ENCODE measurements at places on chromosomes 4 and X.
A peak's percentile ranks its signal among the peaks of the same experiment; 100 is the strongest.

DNA sequence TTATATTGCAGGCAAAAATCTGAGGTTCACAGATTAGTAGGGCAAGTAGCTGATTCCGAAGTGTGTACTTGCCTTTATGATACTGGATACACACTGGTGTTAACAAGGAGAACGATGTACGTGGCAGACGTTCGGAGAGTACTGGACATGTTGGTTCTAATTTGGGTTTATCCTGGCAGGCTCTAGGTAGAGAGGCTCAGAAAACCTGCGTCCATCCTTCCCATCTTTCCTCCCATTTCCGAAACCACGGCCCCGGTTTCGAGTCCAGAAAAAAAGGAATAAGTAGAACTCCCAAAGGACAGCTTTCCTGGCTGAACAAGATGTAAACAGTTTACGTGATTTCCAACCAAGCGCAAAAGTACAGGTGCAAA, 351 bp upstream of the SLC30A9 start:
- no peak for DNase-seq

GRCh38 chrX:101163166-101163565, 56.4 kb upstream of the DRP2 start:
- DNase-seq: no peak

DNA sequence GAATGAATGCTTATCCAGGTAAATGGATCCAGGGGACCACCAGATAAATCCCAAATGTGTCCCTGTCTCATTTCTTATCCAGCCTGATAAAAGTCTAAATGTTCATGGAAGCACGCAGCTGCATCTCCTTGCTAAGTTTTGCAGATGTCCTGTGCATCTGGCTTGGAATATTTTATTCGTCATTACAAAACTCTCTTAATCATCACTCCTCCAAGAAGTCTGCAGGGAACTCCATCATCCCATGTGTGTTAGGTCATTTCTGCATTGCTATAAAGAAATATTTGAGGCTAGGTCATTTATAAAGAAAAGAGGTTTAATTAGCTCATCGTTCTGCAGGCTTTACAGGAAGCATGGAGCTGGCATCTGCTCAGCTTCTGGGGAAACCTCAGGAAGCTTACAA, 297.2 kb downstream of the HS3ST1 start:
- DNase-seq: no peak

GRCh38 chrX:81263059-81263458, 61.2 kb downstream of the SH3BGRL start:
- no peak for DNase-seq

- no peak for DNase-seq
Observed at GRCh38 chr4:115113506-115114106, at the start of gene NDST4. Gene NDST4, minus strand, starts transcription at chr4:115113620. Its CDS starts 36,584 bp downstream, at chr4:115077036.

DNA sequence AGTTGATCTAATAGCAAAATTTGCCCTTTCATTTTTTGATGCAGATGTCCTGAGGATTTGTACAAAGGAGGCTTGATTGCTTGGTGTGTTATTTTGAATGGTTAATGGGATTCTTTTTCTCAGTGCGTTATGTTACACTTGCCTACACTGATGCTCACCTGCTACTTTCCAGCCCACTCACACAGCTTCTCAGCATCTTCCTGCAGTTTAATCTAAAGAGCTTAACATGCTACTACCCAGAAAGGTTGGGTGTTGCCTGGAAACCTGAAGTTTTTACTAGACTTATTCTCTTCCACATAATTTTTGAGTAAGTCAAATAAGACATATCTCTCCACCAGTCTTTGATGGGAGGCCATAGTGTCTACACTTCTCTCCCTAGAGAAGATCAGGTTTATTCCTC, 9.9 kb upstream of the GPR101 start:
- DNase-seq: no peak

DNA sequence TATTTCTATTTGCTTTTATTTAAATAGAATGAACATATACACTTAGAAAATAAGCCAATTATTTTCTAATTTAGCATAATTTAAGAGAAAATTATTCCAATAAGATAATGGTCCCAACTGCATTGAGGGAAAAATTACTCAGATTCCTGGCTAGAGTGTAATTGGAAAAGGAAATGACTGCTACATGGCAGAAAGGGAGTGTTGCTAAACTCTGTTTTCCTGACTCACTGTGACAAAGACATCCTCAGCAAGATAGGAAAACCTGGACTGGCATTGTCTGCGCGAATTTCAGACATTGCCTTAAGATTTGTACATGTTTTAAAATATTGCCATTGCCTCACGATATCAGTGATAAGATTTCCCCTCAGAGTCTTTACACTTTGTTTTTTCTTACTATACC, 8.2 kb downstream of the TNIP3 start:
- DNase-seq: no peak

DNA sequence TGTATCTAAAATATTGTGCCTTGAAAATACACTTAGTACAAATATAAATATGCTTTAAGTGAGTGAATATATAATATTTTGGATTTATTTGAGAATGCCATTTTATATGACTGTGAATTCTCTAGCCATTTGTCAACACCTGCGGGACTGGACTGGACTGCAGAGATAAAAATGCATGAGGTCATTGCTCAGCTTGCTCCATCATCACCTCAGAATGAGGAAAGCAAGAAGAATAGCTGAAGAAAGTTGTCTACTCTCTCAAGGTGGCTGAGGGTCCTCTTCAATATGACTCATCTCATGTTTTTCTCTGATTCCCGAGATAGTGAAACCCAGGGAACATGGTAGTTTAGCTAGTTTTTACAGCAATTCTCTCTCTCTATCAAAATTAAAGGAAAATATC, 732.5 kb upstream of the AGA start:
- no peak for DNase-seq

DNA sequence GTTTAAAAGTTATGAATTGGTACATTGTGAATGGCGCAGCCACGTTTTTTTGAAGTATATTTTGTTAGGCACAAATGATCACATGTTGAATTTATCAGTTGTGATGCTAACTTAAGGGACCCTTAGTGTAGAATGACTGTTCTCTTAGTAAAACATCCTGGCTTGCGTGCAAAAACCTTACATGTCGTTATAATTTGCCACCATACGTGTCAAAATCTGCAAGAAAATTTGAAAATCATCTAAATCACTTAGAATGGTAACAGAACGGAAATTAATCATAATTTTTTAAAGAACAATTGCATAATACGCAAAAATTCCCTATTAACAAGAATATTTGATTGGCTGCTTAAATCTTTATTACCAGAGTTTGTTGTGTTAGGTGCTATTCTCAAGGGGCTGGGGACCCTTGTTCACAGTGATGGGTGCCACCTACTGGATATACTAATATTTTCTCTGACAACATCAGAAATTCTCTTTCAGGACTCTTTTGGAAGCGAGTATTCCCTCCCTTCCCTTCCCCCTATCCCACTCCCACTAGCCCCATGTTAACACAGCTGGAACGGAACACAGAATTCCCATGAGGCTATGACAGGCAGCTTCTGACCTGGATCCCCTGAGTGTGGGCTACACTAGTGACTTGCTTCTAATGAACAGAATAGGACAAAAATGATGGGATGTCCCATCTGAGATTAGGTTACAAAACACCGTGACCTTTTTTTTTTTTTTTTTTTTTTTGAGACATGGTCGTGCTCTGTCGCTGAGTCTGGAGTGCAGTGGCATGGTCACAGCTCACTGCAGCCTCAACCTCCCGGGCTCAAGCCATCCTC, 71.8 kb downstream of the SUPT20HL2 start:
- DNase-seq: no peak

GRCh38 chr4:40908702-40909362, 159.1 kb downstream of the NSUN7 start:
- peak; percentile 69 for DNase-seq

- no peak for DNase-seq
Observed at GRCh38 chrX:50978920-50979682, 68.6 kb downstream of the BMP15 start.

DNA sequence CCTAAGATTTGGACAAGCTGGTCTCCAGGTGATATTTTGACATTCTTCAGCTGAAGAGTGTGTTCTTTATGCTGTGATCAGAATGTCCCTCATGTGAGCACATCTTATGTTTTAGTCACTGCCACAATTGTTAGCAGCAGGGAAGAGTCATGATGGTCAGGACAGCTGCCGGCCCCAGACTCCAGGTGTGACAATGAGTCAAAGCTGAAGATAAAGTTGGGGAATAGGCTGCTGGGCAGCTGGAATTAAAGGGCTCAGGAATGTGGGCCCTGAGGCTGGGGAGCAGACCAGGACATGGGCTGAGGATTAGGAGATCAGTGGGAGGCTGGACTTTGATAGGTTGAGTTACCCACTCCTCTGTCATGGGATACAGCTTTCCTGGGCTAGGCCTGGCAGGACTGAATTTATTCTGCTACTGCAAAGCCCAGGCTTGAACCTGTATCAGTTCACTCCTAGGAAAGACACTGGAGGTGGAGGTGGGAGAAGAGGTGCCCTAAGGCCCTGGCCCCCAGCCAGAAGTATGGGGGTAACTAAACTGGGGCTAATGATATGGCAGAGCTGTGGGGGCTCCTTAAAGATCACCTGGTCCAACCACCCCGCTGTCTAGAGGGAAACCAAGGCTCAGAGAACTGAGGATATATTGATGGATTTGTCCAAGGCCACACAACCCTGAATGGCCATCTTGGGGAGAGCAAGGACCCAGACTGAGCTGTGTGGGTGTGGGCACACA, 119.5 kb downstream of the PJA1 start:
- DNase-seq: no peak

DNA sequence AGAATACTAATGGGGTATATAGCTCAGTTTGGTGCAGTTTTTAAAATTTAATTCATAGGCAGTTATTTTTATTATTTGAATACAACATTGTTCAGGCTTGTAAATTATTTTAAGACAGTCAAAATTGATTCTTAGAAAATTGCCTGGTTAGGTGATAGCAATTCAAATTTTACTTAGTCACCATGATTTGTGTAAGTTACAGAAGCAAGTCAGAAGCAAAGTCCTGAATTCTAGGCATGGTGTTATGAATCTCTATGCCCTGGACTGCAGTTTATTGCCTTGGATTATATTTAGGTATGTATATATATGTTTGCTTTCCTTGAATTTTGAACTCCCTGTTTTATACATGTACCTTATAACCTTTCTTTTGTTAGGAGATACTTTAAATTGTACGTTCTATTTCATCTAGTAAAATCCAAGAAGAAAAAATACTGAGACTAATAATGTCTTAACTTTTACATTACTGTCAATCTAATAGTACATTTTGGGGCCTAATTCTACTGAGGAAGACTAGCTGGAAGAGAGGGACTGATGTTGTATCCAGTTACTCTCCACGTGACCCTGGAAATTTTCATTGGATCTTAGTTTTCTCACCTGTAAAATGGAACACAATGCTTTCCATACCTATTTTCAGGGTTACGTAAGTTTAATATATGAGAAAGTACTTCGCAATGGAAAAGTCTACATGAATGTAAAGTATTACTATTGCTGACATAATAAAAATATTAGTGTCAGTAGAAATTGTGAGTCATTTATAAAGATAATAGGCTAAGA, 25.1 kb downstream of the RAPGEF2 start:
- DNase-seq: no peak

DNA sequence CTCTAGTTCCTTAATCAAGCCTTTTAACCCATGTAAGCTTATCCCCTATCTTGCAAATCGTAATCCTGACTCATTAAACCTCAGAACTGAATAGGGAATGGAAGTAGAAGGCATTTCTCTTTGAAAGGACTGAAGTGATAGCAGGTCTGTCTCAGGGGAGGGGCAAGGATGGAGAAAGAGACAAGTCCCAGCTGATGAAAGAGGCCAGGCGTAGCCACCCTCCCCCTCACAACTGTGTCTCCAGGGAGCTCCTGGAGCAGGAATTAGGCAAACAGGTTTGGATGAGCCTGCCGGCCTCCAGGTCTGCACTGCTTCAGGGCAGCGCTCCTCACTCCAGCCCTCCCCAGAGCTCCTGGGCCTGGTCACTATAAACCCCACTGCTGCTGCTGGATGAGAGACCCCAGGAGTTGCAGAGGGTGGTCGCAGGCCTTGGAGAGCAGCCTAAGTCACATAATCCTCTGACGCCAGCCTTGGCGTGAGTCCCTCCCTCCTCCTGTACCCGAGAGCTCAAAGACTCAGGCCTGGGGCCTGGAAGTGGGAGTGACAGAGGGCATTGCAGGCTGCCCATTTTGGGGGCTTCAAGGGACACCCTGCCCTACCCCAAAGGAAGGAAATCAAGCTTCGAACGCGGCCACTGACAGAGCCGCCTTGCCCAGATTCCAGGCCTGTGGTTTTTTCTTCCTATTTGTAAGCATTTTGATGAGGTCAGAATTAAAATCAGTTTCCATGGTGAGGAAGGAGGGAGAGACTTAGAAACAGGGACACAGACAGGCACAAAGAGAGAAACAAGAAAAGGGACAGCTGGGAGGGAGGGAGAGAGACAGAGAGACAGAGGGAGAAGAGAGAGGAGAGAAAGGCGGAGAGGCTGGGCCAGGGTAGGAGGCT, 21.2 kb upstream of the MSX1 start:
- DNase-seq: no peak

DNA sequence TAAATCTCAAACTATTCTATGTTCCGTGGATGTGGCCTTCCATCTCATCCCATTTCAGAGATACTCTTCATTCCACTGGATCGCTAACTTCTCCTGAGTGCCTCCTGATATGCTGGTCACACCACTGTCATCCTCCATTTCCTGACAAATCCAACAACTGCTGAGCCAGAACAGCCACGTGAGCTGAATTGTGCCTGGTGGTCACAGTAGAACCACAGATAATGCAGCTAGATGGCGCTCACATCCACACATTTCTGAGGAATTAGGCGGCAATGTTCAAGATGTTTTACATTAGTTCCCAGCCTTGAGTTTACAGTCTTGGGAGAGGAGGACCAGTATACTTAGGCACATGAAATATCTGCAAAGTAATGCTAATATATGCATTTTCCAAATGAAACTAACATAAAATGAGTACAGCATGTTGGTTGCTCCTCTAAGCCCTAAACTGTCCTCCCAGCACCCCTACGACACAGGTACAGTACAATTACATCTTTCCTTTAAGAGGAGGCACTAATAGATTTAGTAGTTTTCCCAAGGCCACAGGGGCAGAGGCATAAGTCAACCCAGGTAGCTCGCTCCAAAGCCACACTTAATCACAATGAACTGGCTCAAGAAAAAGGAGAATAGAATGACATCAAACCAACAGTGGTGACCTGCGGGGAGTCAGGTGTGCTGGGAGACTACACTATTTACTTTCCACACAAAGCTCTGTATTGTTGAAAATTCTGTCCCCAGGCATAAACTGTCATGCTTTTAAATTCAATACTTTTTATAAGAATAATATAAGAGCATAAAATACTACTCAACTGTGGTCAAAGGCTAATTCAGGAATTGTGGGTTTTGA, 134.2 kb downstream of the CHIC2 start:
- DNase-seq: peak; percentile 37

GRCh38 chr4:187903106-187903505, 92.5 kb upstream of the ZFP42 start:
- DNase-seq: no peak

- no peak for DNase-seq
Observed at GRCh38 chr4:25451676-25452075, 74.6 kb downstream of the ANAPC4 start.
